Stimulated activated CD8-positive, alpha-beta memory T cell treated with anti-CD3 and anti-CD28 coated beads, Interleukin-7, amount 100 ng/mL, for 24 hours (primary cell): ENCODE measurements at places on chromosomes 2 and 18.

- no peak for DNase-seq
Observed at GRCh38 chr2:144198116-144198515, 321.8 kb downstream of the ZEB2 start.

DNA sequence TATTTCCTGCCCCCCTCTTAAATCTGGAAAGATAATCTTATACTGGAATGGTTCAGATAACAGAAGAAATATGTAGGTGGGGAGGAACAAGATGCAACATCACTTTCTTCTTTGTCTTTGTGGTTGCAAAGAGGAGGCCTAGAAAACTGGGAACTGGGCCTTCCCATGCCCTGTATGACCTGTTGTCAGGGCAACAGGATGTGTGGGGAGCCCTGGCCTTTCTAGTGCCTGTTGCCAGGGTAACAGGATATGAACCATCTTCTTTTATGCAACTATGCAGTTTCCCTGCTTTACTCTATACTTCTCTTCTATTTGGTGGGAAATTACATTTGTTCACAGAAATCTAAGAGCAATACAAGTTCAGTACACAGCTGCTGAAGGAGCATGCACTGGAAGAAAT lies 79.8 kb upstream of the PDE1A start:
- DNase-seq, result no peak

DNA sequence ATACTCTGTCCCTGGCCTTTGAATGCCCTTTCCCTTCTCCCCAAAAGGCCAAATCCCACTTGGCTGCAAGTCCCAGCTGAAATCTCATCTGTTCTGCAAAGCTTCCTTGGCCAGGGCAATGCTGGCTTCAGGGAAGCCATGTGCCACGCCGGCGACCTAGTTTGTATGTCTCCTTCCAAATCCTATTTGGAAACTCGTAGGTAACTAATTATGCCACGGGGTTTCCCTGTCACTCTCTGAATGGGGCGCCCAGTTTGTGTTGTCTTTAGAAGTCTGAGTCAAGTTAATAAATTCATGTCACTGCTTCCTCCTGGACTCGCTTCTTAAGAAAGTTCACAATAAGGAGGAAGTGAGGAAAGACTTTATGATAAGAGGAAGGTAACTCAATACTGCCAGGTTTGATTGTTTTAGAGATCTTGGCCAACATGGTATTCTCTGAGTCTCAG lies 19.1 kb downstream of the FHL2 start:
- no peak for DNase-seq

- no peak for DNase-seq
Observed at GRCh38 chr2:218993345-218994315, at the start of gene CRYBA2. TSS of gene CRYBA2 (minus strand) at chr2:218993422. CDS start at chr2:218993176, 246 bp downstream.

GRCh38 chr2:122831649-122832048 lies 1076.2 kb downstream of the TSN start:
- DNase-seq, result no peak

DNA sequence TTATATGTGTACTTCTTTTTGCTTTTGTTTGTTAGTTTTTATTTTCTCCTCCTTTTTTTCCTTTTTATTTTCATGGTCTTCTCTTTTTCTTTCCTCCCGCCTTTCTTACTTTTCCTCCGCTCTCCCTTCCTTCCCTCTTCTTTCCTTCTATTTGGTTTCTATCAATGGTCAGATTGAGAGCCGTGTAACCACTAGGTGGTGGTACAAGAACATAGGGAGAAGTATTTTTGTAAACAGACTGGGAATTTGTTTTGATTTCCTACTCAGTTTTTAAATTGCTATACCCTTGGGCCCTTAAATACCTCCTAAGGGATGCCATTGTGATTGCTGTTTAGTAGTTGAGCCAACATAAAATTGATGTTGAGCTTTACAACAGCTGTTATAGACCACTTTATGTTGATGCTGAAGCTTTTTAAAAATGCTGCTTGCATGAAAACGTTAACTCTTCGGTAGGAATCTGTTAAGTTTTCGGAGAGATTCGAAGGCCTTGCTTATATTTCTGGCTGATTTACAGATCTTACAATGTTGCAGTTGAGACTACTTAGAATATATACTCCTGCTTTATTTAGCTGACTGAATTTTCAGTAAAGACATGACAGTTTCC lies 124.2 kb downstream of the UBE2E3 start:
- no peak for DNase-seq

- DNase-seq, result no peak
Observed at GRCh38 chr2:58620896-58621295, 379.8 kb upstream of the FANCL start.

DNA sequence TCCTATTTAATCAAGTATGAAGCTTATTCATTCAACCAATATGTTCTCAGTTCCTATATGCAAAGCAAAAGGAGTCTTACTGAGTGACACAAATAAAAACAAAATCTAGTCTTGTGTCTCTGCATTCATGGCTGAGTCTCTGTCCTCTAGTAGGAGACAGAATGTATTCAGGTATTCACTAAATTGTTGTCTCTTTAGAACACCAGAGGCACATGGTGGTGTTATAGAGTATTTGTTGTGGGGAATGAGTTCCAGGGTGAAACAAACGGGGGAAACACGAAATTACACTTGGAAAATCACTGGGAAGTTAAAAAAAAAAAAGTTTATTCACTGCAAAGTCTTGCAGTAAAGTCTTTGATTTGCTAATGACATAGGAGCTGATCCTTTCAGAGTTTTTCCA lies 131.7 kb upstream of the FSHR start:
- no peak for DNase-seq
